NCI-H2171 (cell line): ENCODE measurements at places on chromosomes 6 and 20.

DNA sequence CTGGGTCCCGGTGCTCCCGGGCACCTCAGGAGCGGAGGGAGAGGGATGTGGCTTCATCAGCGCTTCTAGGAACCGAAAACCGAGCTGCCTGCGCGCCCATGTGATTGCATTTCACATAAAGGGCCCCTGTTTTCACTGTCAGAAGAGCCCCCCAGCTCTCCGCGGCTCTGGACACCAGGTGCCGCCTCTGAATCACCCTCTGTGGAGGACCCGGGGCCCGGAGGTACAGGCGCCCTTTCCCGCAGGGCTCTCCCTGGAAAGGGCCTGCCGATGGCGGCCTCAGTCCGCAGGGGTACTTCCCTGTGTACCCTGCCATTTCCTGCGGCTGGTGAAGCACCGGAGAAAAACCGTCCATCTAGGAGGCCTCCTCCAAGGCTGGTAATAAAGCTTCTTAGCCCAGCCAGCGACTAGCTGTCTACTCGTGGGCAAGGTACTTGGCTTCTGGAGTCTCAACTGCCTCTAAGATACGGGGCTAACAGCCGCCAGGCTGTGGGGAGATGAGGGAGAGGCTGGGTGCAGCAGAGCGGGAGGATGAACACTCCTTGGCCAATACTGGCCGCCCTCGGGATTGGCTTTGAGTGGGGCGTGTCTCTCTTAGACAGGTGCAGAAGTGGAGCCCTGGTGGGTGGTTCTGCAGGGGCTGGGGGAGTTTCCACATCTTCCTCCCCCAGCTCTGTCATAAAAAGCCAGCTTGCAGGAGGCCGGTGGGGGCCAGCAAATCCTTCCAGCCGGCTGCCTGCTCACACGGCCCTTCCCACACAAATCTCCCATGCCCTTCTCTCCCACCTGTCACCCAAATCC, 1.6 kb downstream of the PPP1R16B start:
- no peak for DNase-seq

DNA sequence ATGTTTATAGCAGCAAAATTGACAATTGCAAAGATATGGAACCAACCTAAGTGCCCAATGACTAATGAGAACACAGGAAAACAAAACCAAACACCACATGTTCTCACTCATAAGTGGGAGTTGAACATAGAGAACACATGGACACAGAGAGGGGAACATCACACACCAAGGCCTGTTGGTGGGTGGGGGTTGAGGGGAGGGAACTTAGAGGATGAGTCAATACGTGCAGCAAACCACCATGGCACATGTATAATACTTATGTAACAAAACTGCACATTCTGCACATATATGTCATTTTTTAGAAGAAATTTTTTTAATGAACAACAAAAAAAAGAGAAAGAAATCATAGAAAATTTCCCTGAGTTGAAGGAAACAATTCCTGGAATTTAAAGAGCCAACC, 3.9 kb downstream of the EPM2A start:
- DNase-seq: no peak

DNA sequence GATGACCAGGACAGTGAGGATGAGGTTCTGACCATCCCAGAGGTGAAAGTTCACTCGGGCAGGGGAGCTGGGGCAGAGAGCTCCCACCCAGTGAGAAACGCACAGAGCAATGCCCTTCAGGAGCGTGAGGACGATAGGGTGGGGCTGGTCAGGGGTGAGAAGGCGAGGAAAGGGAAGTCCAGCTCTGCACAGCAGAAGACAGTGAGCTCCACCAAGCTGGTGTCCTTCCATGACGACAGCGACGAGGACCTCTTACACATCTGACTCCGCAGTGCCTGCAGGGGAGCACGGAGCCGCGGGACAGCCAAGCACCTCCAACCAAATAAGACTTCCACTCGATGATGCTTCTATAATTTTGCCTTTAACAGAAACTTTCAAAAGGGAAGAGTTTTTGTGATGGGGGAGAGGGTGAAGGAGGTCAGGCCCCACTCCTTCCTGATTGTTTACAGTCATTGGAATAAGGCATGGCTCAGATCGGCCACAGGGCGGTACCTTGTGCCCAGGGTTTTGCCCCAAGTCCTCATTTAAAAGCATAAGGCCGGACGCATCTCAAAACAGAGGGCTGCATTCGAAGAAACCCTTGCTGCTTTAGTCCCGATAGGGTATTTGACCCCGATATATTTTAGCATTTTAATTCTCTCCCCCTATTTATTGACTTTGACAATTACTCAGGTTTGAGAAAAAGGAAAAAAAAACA, 16.6 kb upstream of the SLC22A1 start:
- no peak for DNase-seq

DNA sequence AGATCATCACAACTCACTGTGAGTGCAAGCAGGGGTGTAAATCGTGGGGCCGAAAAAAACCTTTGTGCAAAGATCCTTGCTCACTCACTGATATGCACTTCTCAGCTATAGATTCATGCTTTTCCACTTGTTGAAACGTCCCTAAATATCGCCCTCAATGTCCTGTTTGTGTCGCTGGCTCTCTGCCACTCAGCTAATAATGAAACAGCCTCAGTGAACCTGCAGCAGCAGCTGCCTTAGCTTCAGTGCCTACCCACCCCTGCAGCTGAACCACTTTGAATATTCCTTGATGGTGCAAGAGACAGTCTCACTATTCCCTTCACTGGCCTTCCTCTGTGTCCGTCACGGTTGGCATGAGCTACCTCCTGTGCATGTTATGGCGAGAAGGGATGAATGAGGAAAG, 128.9 kb upstream of the NAA20 start:
- no peak for DNase-seq

- no peak for DNase-seq
Observed at GRCh38 chr6:19158586-19158985, 678.6 kb upstream of the ID4 start.

GRCh38 chr6:161523362-161523761, 249.5 kb upstream of the AGPAT4 start:
- DNase-seq: no peak

DNA sequence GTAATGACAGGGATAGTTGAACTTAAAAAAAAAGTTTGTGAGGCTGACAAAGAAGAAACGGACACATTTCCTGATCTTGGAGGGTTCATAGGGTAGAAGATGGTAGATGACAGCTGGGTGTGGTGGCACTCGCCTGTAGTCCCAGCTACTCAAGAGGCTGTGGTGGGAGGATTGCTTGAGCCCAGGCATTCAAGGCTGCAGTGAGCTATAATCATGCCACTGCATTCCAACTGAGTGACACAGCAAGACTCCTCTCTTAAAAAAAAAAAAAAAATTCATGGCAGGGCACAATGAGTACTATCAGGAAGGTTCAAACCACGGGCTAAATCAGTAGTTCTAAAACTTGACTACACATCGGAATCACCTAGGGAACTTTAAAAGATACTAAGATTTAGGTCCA, 2.0 kb upstream of the MICA start:
- no peak for DNase-seq

DNA sequence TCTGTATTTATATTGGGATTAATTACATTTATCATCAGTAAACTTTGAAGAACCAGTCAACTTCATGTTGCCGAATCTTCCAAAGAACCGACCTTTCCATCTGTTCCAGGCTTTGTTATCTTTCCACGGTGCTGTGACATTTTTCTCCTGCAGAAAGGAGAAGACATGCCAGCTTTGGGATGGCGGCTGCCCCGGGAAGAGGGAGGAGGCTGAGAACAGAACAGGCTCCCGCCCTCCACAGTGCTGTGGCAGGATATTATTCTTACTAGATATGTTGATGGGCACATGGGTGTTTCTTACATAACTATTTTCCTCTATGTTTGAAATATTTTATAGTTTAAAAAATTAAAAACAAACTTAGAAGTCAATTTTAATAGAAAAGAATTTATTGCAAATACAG, 44.9 kb downstream of the GINS1 start:
- no peak for DNase-seq

DNA sequence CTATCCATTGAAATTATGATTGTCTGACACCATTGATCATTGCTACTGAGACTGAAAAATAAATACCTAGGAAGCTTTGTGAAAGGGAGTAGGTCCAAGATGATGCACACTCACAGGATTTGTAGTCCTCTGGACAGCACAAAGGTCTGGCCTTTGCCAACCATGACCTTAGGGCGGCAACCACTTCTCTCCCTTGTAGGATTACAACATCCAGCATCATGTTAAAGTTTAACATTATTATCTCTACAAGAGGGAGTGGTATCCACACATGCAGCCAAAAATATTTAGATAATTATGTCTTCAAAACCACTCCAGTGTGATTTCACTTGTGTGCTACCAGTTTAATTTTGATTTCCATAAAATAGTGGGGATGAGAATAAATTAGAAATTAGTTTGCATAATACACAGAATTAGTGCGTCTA, 51.1 kb upstream of the NHSL1 start:
- no peak for DNase-seq

GRCh38 chr6:3843379-3844096, 5.6 kb upstream of the FAM50B start:
- DNase-seq: no peak

DNA sequence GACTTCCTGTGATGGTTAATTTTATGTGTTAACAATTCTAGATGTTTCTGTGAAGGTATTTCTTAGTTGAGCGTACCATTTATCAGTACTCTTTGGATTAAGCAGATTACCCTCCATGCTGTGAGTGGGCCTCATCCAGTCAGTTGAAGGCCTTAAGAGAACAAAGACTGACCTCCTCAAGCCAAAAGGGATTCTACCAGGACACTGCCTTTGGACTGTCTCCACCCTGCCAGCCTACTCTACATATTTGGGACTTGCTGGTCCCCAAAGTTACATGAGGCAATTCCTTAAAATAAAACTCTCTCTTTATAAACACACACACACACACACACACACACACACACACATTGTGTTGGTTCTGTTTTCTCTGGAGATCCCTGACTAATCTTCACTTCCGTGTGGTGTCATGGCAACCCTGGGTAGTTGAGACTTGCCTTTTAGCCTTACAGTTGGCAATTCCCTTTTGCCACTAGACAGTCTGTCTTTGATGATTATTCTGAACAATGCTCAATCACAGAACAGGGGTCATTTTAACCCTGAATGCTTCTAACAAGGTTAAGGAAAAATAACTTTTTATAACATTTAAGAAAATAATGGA, 32.2 kb downstream of the MRAP2 start:
- peak; percentile 29 for DNase-seq

GRCh38 chr6:3630258-3630835, 121.2 kb downstream of the PXDC1 start:
- no peak for DNase-seq

DNA sequence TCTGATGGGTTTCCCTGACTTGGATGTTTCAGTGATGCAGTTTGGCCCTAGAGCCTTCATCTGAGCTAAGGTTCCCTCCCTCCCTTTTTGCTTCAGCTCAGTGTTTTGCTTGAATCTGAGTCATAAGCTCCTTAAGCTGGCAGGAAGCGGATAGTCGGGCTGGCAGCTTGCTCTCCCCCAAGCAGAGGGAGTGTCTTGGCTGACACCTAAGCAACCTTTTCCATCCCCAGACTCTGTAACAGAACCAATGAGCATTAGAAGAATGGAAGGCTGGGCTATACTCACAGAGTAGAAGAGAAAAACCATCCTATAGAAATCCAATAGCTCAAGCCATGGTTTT, 98.3 kb downstream of the HAO1 start:
- DNase-seq: no peak
